ENCODE measurements at places on chromosomes 4 and X. TPM values are rescaled to one million over a fixed set of nuclear protein-coding genes. Genes with fewer than 3 reads are reported as not detected.

Gene NEUROG2
- total RNA-seq, result not detected

Gene MAGEB1
- total RNA-seq, result not detected

Gene PCSK1N
- 3.2 TPM for total RNA-seq

Gene DAPP1
- 0.39 TPM for total RNA-seq

Gene MAGEA2
- not detected for total RNA-seq

Gene GAB3
- 1.9 TPM for total RNA-seq

Gene OTUD6A
- total RNA-seq, result not detected

Gene CLNK
- not detected for total RNA-seq

Gene NBDY
- 13.6 TPM for total RNA-seq

Gene CWH43
- total RNA-seq, result not detected

Gene SLC10A4
- total RNA-seq, result not detected

Gene EDNRA
- total RNA-seq, result 14.9 TPM

Gene CLGN
- 3.0 TPM for total RNA-seq

Gene P2RY4
- 0.13 TPM for total RNA-seq

Gene SLC10A3
- total RNA-seq, result 37.5 TPM

Gene BEX2
- 1.6 TPM for total RNA-seq

Gene DCAF4L1
- total RNA-seq, result 0.13 TPM

Gene MXRA5
- total RNA-seq, result 1.9 TPM

Gene GABRB1
- total RNA-seq, result 0.16 TPM

Gene ARX
- total RNA-seq, result not detected

Gene EPGN
- not detected for total RNA-seq

Gene DSPP
- total RNA-seq, result not detected

Gene SCD5
- 7.4 TPM for total RNA-seq

Gene CXorf51A
- total RNA-seq, result not detected

Gene ZFP42
- total RNA-seq, result 0.32 TPM

Gene EDA
- 0.96 TPM for total RNA-seq

Gene SPATA4
- total RNA-seq, result 0.13 TPM

Gene GPC3
- 3.5 TPM for total RNA-seq

Gene CXorf49
- total RNA-seq, result not detected

Gene REELD1
- not detected for total RNA-seq

Gene TMSB15A
- total RNA-seq, result 26.8 TPM

Gene KIT
- 7.3 TPM for total RNA-seq

Gene PGAM4
- total RNA-seq, result not detected

Gene KCNIP4
- under 0.01 TPM for total RNA-seq

Gene TMPRSS11D
- total RNA-seq, result not detected

Gene CDKL5
- total RNA-seq, result 1.8 TPM

Gene MAP7D2
- under 0.01 TPM for total RNA-seq

Gene CTAG1B
- not detected for total RNA-seq

Gene TCEAL5
- not detected for total RNA-seq

Measured in epithelial cell of alveolus of lung (primary cell).